Stimulated activated CD4-positive, alpha-beta T cell treated with anti-CD3 and anti-CD28 coated beads, Interleukin-4, amount 100 ng/mL, for 24 hours (primary cell): ENCODE measurements at places on chromosomes 6 and 20.

- DNase-seq = no peak
These were observed 17.1 kb downstream of the DEFB114 start for GRCh38 chr6:49946835-49947234.

DNA sequence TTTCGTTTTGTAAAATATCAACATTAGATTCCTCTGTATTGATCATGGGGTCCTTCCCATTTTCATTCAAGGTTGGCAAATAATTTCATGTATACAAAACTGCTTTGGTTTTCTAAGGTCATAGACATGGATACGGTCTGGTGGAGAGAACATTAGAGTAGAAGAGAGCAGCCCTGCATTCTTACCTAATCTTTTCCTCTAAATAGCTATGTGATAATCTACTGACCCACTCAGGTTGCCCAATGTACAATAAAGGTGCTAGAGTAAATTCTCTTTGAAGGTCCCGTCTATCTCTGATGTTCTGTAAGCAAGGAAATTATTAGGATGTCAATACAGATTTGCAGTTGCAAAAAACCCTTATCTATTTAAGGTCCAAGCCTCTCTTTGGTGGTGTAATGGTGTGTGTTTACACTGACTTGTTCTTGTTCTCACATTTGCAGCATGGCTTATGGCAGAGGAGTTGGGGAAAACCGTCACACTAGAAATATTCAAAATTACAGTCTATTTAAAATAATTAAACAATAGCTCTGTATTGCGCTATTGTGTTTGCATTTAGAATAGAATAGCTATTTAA is 31.2 kb upstream of the NOX3 start:
- DNase-seq = no peak

DNA sequence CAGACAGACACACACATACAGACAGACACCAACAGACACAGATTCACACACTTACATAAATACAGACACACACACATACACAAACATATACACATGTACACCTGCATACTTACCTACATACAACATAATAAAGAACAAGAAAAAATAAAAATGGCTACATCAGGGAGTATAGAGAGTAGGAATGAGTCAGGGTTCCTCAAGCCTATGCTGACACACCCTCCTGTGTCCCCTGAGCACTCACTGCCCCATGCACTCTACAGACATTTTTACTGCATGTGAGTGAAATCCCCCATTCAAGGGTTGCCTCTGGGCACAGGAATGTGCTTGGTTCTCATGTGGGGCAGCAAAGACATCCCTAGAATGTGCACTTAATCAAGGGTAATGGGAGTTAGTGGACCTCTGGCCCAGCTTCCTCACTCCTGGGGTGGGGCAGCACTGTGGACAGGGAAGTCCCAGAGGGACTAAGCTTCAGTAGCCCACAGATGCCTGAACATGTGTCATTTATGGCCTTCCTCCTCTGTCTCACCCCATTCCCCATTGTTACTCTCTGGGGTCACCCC is 185.9 kb upstream of the FOXA2 start:
- DNase-seq = no peak

- DNase-seq = no peak
These were observed 2.4 kb upstream of the MAN1A1 start for GRCh38 chr6:119352001-119352400.

GRCh38 chr6:97443408-97444080 is 160.5 kb upstream of the MMS22L start:
- no peak for DNase-seq

DNA sequence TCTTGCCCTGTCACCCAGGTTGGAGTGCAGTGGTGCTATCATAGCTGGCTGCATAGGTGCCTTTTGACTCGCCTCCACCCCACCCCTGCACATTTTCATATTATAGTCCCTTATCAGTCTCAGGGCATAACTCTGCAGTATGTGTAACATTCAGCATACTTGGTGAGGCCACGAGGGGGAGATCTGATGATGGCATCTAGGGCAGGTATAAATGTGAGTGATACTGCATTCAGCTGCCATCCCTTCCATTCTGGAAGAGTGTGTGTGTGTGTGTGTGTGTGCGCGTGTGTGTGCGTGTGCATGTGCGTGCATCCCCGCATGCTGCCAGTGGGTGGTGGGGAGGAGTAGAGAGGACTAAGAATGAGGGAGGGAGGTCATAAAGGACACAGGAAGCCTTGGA is 81.4 kb downstream of the JARID2 start:
- peak; percentile 45 for DNase-seq

GRCh38 chr20:57769756-57770155 is 59.9 kb upstream of the PMEPA1 start:
- DNase-seq = no peak

DNA sequence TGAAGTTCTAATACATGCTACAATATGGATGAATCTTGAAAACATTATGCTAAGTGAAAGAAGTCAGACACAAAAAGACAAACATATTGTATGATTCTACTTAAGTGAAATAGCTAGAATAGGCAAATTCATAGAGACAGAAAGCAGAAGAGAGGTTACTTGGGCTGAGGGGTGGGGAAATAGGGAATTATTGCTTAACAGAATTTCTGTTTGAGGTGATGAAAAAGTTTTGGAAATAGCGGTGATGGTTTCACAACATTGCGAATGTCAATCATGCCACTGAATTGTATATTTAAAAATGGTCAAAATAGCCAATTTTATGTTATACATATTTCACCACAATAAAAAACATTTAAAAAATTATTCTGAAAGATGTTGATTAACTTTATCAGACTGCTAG is 6.1 kb downstream of the SLC26A8 start:
- no peak for DNase-seq

DNA sequence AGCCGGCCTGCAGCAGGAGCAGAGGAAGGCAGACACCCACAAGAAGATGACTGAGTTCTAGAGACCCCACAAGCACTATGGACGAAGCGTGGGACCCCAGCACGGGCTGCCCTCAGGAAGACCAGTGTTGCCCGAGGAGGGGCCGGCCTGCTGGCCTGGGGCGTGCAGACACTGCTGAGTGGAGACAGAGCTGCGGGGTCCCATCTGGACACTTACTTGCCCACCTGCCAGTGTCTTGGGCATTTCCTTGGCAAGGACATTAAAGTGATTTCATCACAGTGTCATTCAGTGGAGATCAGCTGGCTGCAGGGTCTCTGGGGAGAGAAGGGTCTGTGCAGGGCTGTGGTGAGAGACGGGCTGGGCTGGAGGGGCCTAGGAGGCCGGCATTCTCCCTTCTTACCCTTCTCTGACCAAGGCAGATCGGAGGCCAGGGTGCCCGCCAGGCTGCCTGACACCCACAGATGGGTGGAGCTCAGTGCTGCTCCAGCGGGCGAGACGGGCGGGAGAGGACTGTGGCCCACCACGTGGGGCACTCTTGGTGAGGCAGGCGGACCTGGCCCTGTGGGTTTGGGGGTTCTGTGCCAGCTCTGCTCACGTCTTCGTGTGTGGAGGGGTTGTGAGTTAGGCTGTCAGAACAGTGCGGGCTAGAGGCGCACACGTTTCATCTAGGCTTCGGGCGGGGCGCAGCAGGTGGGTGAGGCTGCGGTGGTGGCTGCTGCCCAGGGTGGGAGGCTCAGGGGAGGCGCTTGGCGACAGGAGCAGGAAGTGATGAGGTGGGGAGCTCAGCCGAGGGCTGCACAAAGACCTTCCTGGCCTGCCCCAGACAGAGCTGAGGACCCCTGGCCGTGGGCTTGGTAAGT is at the start of gene LIME1:
Gene LIME1 (plus strand): TSS at position 806 of the 860 bp plus-strand sequence. CDS start 886 bp downstream, outside the sequence.
- peak; percentile 59 for DNase-seq

DNA sequence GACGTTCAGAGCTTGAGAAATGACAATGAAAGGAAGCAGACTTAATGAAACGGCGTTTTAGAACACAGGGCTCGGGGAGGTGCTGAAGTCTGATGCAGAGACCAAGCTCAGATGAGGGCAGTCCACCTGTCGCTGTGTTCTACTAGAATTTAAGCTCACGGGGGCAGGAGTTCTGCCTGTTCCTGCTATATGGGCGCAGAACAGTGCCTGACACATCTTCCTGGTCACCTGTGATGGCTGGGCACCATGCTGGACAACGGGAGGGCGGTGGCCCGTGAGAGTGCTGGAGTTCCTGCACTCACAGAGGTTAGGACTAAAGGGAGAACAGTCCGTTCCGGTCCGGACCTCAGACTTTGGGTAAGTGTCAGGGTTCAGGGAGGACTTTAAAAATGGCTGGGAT is 130.6 kb downstream of the ERMARD start:
- no peak for DNase-seq

DNA sequence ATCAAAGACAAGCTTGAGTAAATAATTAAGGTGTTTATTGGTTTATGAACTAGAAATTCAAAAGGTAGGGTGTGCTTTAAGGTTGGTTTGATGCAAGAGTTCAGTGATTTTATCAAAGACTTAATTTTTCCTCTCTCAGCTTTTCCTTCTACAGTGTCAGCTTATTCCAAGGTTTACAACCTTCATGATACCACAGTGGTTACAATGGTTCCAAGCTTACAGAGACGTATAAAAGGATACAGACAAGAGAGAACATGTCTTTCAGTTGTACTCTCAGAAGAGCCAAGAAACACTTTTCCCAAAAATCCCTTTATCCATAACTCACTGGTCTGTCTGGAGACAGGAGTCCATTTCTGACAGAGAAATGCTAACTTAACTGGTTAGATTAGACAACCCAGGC is 93.5 kb upstream of the LOC128125822 start:
- DNase-seq = no peak

DNA sequence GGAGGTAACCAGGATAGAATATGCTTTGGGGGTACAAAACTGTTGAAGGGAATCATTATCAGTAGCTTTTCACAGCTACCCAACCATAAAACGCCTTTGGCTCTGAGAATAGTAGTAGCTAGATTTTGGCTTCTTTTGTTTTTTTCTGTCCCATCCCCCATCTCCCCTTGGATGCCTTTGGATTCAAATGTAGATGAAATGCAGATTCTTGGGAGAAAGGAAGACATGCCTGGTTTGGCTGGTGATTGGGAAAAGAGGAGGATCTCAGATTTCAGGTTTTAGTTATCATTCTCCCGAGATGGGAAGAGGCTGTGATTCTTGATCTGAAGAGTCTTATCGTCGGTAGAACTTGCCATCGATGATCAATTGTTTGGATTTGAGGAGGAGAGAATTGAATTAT is 3.5 kb upstream of the CDYL start:
- DNase-seq = no peak

DNA sequence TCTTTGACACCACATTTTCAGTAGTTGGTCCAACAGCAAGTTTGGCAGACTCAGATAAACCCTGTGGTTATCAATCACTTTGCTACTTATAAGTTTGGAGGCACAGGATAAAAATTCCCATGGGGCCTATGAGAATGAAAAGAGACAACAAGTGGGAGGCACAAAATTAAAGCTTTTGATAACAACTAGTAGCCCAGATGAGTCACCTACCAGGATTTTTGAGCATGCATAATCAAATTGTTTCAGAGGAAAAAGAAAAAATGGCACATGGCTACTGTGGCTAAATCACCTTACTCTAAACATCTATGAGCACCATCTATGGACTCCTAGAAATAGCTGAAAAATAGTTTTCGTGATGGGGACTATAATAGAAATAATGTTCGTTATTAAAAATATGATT is 40.8 kb upstream of the BMP5 start:
- DNase-seq = no peak

DNA sequence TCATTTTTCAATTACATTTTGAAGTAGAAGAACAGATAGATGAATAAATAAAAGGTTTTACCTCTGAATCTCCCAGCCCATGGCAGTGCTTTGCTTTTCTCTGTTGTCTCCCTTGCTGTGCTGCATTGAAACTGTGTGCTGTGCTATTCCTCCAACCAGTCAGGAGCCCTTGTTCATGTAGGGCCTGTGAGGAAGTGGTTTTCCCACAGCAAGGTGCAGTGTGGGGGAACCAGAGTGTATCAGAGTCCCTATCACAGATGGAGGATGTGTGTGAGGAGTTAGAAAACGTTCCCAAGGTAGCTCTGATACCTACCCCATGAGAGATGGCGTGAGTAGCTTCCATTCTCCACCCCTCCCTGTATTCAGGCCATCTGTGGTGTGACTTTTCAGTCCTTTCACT is 72.8 kb upstream of the RALGAPA2 start:
- DNase-seq = no peak

DNA sequence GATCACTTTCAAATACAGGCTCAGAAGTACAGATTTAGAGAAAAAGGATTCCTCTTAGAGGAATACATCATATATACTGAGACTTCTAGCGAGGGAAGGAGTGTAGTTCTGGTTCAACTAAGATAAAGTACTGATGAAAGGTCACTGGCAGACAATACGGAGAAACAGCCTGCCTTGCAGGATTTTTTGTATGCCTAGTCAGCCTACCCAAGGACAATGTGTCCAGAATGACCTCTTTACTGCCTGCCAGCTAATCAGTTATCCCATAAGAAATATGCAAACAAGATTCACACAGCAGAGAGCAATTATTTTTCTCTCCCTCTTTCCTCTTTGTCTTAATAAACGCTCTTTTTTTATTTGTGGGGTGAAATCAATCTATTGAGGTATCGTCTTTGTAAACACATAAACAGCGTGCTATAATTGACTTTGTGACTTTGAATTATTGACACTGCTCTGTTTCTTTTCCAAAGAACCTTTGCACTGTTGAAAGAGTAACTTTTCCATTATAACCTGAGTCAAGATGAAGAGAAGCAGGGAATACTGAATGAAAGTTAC is 1.4 kb upstream of the TSPYL4 start:
- DNase-seq = no peak

DNA sequence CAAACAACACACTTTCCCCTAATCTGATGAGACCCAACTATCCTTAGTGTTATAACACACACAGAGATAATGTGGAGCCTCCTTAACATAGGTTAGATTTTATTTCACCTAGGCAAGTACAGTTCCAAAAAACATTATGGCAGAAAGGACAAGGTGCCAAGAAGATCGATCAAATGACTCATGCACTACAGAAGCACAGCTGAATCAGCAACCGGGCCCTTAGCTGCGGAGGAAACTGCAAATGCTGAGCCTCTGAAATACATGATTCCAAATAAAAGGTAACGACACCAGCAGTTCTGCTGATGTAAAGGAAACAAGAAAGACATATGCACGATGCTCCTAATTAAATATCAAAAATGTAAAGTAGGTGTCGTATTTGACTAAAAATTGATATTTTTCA is 19.9 kb upstream of the MUC21 start:
- DNase-seq = no peak

DNA sequence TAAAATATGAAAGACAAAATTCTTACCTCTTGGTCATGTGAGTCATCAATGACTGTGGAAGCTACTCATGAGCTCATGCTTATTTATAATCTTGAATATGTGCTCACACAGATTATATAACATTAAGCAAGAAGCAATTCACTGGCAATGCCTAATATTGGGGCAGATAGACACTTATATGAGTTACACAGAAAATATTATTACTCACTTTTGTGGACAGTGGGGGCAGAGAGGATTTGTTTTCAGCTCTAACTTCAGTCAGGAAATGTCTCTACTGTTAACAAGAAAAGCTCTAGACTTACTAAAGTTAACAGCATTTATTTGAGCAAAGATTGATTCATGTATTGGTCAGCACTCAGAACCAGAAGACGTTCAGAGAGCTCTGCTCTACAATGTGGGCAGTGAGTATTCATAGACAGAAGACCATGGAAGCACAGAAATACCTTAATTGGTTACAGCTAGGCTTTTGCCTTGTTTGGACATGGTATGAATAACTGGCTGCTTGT is 85.8 kb upstream of the AHI1 start:
- no peak for DNase-seq
